C1 segment of cervical spinal cord (tissue), 14 donors: ENCODE measurements at places on chromosomes 6 and 20.

GRCh38 chr20:60050193-60050947, 92.1 kb downstream of the CDH26 start:
- DNase-seq = no peak

- DNase-seq = no peak
Observed at GRCh38 chr20:55415567-55416142, 589.7 kb downstream of the CBLN4 start.

- no peak for DNase-seq
Observed at GRCh38 chr6:159098636-159099106, 53.9 kb upstream of the TAGAP start.

- DNase-seq = no peak
Observed at GRCh38 chr20:26169506-26169905, 472.9 kb upstream of the ZNF337 start.

DNA sequence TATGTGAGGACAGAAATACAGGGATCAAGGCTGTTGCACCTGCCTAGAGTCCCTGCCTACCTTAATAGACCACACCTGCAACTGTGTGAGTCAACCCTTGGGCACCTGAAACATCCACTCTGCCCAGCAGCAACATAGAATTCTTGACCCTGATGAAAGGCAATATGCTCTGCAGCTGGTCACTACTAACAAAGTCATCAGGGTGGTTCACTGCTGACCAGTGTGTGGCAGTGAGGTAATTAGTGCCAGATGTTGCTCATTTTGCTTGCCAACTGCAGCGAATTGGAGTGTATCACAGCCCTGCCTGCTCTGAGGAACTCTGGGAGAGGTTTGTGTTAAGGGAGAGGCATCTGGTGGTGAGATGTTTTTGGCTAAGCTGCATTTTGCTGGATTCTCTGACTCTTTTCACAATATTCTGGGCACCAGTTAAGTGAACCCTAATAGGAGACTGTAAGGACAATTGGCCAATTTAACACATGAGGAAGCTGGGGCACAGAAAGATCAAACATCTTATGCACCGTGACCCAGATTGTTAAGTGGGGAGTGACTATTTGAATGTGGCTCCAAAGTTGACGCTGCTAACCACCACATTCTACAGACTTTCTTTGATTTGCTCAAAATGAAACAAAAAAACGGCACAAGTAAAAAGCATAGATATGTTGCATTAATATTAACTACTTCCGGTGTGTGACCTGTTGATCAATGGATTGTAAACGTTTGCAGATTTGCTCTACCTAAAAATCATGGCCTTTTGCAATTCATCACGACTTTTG, 61.9 kb upstream of the OPRM1 start:
- no peak for DNase-seq

DNA sequence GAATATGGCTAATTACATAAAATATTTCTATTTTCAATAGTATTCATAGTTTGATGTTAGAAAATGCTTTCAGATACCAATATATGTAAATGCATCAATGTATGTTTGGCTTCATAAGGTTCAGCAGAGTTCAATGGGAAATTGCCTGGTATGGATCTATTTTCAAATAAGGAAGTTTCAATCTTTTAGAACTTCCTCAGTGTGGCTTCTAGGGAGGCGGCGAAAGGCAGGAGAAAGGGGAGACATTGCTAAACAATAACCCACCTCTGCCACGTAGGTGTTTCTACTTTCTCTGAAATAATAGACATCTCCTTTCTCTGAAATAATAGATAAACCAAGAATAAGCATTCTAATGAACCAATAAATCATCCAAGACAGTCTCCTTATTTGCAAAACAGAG, 237.7 kb upstream of the RAB32 start:
- DNase-seq = no peak

DNA sequence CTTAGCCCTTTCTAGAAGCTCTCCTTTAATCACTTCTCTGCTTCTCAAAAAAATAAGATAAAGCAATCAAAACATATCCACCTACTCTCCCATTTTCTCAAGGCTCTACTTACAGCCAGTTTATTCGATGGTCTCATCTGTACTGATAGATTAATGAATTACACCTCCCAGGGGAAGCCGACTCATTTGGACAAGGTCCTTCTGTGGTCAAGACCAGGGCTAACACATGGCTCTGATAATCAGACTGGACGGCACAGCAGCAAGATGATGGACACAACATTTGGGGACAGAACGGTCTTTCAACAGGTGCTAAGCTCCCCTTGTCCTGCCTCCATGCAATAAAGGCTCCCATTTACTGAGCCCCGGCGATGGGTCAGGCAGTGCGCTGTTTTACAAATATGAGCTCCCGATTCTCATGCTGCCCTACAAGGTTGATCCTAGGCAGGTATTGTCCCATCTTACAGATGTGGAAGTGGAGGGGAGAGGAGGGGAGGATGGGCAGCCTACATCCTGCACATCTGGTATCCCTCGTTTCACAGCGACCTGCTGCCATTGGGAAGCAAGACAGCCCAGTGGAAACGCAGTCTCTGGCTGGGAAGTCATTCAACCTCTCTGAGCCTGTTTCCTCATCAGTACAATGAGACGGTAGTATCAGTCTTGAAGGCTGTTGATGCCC, 15.7 kb downstream of the CPNE5 start:
- DNase-seq = no peak

GRCh38 chr20:49896204-49896603, 19.1 kb downstream of the SPATA2 start:
- no peak for DNase-seq

- no peak for DNase-seq
Observed at GRCh38 chr6:139612135-139612465, 237.7 kb upstream of the CITED2 start.

GRCh38 chr6:41045664-41046063, 3.4 kb downstream of the TSPO2 start:
- no peak for DNase-seq

DNA sequence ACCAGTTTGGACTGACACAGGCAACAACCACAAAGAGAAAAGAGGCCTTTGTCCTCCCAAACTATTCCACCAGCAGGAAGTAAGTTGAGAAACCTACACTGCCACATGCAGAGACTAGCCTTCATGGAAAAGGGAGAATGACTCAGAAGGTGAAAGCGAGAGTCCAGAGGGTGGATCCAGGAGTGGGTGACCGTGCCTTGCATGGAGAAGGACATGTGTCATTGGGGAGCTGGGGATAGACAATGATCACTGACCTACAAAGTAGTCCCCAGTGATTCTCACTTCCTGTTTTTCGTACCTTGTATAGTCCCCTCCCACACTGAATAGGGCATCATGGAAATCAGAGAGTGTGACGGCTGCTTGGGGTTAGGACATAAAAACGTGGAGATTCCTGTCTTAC, 91.9 kb downstream of the MYLK4 start:
- no peak for DNase-seq

DNA sequence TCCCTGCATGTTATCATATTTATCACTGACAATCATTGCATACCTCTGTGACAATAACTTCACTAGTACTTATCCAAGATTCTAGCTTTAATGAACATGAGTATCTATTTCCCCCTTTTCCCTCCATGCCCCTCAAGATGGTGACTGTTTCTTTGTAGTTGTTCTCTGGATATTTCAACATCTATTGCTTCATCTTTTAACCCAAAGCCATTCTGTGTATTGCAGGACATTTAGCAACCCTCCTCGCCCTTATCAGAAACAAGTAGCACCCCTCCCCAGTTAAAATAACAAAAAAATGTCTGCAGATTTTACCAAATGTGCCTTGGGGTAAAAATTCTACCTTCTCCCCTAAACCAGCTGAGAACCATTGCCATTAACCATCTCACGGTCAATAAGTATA, 979.8 kb upstream of the MANEA start:
- no peak for DNase-seq

DNA sequence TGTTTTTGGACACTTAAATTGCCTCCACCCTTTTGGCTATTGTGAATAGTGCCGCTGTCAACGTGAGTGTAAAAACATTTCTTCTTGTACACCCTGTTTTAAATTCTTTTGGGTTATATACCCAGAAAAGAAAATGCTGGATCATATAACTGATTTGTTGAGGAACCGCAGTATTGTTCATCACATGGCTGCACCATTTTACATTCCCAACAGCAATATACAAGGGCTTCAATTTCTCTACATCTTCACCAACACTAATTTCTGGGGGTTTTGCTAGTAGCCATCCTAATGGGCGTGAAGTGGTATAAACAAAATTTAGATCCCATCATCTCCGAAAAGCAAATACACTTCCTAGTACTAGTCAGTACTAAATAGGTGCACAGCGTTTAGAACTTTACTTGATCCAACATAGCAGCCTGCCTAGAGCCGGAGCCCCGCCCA, 579 bp upstream of the BPHL start:
- DNase-seq = no peak

GRCh38 chr20:17901971-17902370, 66.6 kb downstream of the SNX5 start:
- no peak for DNase-seq

DNA sequence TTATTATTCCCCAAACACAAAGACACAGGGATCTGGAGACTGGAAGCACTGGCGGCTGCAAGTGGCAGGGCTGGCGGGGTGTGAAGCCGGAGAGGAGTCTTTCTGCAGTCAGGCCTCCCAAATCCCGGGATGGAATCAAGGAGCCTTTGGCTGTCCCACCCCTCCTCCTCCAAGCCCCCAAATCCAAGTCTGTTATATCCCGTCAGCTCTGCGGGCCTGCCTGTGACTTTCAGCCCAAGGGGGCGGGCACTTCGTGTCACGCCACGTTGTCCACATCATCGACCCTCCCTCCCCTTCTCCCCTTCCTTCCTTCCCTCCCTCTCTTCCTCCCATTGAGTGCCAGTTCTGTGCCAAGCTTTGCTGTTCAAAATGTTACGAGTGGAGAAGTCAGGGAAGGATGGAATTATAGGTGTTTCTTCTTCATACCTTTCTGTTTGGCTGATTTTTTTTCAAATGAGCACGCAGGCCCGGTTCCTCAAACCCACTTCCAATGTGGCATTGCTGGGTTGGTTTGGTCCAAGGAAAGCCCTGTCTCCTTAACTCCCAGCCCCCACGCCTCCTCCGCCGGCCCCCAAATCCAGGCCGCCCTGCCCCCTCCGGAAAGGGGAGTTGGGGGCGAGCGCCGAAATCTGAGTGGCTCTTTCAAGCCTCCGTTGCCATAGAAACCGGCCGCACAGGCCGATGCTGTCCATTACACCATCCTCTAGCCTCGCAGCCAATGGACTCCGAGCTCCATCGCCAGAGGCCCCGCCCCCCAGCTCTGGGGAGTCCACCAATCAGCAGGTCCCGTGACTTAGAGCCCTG, 12.7 kb downstream of the ZCCHC3 start:
- DNase-seq = peak; percentile 72

- DNase-seq = no peak
Observed at GRCh38 chr20:56975838-56976237, 290.6 kb downstream of the BMP7 start.

DNA sequence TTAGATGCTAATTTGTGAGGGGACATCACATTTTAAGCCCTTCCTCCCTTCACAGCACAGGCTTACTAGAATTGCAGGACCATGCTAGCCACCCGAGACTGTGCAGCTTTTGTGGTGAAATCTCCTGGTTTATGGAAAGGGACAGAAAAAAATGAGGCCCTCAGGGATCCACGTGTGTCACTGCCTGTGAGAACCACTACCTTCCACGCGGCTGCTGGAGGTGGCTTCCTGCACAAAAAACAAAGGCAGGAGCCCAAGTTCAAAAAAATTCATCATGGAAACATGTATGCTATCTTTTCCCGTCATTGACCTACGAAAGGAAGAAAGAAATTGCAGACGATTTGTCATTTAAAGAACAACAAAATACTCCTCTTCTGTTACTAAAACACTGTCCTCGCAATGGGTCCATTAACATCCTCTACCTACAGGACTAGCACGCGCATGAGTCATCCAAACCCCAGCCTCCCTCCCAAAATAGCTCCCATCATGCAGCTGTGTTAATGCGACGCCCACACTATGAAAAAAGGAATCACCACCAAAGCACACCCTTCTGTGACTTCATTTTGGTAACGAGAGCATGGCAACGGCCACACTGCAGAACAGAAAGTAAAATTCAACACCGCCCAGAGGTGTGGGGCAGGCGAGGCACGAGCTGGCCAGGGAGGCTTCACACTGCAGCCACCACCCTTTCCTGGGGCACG, 45.7 kb downstream of the RAMACL start:
- no peak for DNase-seq

- no peak for DNase-seq
Observed at GRCh38 chr6:121365536-121366521, 31.5 kb upstream of the TBC1D32 start.

- no peak for DNase-seq
Observed at GRCh38 chr20:32227306-32227705, 19.6 kb downstream of the POFUT1 start.

DNA sequence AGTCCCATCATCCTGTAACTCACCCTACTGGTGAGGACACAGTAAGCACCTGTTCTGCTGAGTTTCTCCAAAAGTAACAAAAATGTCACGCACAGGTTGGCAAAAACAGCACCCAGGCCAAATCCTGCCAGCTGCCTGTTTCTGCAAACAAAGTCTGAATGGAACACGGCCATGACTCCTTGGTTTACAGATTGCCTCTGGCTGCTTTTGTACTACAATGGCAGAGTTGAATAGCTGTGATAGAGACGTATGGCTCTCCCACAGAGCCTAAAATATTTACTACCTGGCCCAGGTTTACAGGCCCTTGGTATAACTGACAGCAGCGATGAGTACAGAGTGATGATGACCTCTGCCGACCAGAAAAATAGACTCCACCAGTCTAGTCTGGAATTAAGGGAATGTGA, 52.6 kb downstream of the CNKSR3 start:
- no peak for DNase-seq

- no peak for DNase-seq
Observed at GRCh38 chr20:7716286-7716972, 223.8 kb downstream of the HAO1 start.

DNA sequence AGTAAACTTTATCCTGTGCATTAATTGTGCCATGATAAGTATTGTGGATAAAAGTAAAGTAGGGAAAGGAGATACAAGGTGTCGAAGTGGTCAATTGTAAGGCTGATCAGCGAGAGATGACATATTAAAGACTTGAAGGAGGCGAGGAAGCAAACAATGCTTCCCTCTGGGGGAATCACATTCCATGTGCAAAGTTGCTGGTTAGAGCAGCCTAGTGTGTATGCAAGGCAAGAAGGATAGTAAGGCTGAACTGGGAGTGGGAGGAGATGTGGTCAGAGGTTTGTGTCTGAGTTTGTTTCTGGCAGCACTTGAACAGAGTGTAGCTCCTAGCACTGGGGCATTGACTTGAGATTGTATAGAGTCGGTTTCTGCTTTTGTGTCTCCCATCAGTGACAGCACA, 122.9 kb downstream of the SLC35F1 start:
- DNase-seq = no peak

- DNase-seq = no peak
Observed at GRCh38 chr20:48839154-48839917, 11.5 kb upstream of the PREX1 start.

DNA sequence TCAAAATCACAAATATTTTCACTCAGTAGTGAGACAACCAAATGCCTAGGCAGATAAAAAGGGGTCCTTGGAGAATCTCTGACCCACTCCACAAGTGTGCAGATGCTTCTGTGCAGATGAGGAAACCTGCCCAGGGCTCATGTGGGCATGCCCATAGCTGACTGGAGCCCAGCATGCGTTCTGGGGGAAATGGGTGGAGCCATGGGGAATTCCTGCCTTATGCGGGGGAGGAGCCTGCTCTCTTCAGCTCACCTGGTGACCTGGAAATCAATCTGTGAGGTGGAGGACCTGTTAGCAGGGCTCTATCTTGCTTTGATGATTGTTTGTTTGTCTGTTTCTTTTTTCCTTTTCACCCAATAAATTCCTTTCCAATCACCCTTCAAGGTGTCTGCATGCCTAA, 23.4 kb upstream of the PLN start:
- no peak for DNase-seq
